ENCODE measurements at places on chromosomes 7 and 10.

DNA sequence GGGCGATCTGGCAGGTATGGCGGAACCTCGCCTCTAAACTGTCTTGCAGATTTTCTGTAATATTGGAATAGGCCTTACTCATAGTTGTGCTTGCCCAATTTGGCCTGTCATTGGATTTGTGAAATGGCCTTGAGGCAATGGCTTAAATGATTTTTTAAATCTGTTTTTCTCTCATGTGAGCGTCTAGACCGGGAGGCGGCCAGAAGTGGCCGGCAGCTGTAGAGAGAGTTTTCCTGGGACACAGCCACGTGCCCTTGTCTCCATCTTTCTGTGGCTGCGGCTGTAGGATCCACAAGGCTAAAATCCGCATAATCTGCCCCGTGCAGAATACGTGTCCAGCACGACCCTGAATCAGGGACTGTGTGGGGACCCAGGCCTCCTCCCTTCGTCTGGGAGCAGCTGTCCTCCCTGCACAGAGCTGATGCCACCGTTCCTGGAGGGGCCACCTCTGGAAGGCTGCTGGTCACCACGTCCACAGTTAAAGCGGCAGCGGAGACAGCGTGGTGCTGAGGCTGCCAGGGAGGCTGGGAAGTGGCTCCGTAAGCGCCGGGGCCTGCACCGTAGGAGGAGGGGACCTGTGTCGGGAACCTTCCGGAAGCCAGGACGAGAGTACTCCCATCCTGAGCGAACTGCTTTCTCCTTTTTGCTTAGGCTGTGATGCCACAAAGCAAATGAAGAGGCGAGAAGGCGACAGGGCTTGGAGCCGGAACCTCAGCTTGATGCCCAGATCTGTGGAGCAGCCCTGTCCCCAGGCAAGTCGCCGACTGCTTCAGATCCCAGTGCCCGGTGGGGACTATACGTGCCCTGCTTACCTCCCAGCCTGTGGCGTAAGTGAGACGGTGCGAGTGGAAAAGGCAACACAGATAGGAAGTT lies 99.8 kb downstream of the DYNC2I1 start:
- no peak for DNase-seq

DNA sequence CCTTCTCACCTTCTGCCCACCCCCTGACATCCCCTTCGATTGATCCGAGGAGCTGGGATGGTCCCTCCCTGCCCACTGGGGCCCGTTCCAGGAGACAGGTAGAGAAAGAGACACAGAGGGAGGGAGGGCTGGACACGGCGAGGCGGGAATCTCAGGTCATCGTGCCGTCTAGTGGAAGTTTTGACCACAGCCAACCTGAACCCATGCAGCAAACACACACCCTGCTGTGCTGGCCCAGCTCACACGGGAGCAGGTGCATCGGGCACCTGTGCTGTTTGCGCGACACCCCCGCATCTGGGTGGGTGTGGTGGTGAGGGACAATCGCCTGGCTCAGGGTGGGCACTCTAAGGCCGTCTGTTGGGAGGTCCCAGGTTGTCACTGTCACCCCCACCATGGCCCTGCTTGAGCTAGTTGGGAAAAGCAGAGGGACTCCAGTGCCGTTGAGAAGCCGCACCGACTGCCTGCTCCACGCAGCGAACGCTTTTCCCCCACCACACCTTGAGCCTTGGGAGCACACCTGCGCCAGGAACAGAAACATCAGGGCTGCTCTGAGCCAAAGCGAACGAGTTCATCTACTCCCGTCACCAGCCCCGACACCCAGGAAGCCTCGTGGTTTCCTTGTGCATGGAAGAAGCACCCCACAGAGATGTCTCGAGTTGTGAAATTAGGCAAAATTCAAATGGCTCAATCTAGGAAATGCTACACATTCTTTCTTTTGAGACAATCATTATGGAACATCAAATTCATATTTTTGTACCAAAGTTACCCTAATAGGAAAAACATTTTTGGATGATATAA lies 285.8 kb downstream of the DNAJB6 start:
- no peak for DNase-seq

GRCh38 chr7:132386201-132386681 lies 190.0 kb downstream of the PLXNA4 start:
- no peak for DNase-seq

- no peak for DNase-seq
Observed at GRCh38 chr7:115221456-115221855, 299.6 kb downstream of the MDFIC start.

GRCh38 chr10:95406651-95407280 lies 116.0 kb upstream of the PDLIM1 start:
- DNase-seq = no peak

DNA sequence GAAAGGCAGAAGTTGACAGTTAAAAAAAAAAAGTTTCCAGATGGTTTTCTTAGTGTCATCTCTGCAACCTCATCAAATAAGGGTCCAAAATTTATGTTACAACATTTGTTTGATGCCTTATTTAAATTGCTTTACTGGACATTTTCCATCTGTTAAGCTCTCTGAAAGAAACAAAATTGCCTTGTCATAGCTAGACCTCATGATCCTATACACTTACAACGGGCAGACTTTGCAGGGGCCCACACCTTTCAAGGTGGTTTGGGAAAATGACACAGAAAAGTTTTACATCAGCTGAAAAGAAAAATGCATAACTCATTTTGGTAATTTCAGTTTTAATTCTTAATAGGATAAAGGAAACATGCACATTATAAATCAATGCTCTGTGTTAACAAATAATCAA lies 1.4 kb upstream of the TES start:
- no peak for DNase-seq

GRCh38 chr7:150964593-150965111 lies 13.5 kb downstream of the KCNH2 start:
- DNase-seq = no peak

GRCh38 chr10:97731346-97732051 lies 5.4 kb upstream of the ZFYVE27 start:
- peak; percentile 57 for DNase-seq

GRCh38 chr10:120646738-120647456 lies 189.9 kb downstream of the PLPP4 start:
- no peak for DNase-seq

DNA sequence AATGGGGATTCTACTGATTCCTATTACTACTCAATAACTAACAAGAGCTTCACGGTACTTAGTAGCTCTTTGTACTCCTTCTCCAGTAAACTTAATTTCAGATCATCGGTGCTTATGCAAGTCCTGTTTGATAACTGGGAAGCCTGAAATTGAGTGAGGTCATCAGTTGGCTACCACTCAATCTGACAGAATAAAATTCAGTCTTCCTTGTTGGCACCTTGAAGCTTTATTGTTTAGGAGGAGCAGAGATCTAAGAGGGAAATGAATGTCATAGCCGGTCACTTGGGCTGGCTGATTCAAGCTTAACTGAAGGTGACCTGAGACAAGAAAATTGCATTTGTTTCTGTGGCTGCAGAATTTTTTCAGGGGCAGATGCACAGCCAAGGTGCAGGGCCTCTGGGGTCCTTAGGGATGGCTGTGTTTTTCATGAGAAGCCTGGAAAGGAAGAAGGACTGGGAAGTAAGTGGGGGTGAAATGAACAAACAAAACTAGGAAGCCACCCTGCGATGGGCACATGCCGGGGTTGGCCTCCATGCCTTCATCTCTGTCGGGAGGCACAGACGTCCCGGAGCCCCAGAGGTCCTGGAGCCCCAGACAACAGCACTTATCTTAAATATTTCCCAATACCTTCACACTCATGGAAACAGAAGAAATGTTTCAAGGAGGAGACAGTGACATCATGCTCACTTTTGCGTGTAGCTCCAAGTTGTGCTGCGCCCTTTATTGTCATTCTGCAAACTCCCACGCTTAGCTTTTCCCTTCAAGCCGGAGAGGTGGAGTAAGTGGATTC lies 85.0 kb upstream of the KIF5B start:
- no peak for DNase-seq

DNA sequence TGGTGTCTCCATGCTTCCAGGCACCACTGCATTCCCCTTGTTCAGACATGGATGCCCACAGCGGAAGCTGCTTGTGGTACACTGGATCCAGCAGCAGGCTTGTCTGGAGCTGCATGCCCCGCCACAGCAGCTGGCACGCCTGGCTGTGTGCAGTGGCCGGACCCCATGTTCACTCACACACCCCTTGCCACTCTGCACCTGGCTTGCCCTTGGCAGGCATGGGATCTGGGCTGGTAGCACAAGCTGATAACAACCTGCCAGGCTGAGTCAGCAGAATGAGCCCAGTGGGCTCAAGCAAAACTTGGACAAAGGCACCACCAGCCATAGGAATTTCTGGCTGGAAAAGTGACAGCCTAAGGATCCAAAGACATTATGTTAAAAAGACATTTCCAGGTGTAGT lies 91.8 kb upstream of the TMEM168 start:
- no peak for DNase-seq

GRCh38 chr7:52842202-52842900 lies 193.1 kb upstream of the POM121L12 start:
- no peak for DNase-seq

- no peak for DNase-seq
Observed at GRCh38 chr7:24157666-24158065, 126.3 kb upstream of the NPY start.

DNA sequence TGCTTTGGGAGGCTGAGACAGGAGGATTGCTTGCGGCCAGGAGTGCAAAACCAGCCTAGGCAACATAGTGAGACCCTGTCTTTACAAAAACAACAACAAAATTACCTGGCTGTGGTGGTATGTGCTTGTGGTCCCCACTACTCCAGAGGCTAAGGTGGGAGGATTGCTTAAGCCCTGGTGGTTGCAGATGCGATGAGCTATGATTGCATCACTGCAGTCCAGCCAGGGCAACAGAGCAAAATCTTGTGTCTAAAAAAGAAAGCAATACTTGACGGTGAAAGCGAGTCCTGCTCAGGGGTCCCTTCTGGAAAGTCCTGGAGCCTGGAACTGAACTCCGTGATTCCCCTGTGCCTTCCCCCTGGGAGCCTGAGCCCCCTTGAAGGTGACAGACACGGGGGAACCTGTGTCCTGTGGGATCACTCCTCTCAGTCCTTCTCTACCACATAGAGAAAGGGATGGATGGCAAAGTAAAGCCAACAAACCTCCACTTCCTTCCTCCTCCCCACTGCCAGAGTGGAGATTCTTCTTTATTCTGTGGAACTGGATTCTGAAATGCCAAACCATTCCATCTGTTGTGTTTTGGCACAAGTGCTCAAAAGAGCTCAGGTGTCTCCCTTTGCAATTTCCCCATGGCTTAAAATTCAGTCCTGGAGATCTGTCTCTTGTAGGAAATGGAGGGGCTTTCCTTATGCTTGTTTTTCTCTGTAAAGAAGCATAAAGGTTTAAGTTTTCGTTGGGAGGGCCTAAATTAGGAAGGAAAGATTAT lies 50.6 kb downstream of the KIAA1217 start:
- no peak for DNase-seq

- DNase-seq = no peak
Observed at GRCh38 chr10:116748041-116748440, 5.7 kb upstream of the HSPA12A start.

- DNase-seq = no peak
Observed at GRCh38 chr10:91194497-91195179, 25.8 kb upstream of the PCGF5 start.

DNA sequence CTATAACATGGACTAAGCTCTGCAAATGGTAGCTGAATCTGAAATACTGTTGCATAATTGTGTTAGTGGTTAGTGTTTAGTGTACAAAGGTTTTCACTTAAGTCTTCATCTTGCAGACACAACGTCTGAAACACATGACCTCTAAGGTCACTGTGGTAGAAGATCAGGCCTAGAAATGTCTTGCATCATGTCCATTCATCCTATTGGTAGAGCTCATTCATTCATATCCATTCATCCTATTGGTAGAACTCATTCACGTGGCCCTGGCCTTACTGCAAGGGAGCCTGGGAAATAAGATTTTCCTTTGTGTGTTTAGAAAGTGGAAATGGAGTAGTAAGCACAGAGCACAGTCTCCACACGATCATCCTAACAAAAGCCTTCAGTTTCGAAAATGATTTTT lies 485.8 kb downstream of the PLXNA4 start:
- DNase-seq = no peak

- no peak for DNase-seq
Observed at GRCh38 chr7:76368190-76368589, 9.4 kb upstream of the YWHAG start.

GRCh38 chr7:107746006-107746405 lies 2.1 kb downstream of the CBLL1 start:
- DNase-seq = no peak

GRCh38 chr10:5812283-5813090 lies 747 bp downstream of the GDI2 start:
- DNase-seq = no peak

GRCh38 chr7:953547-954327 lies 743 bp downstream of the ADAP1 start:
- no peak for DNase-seq

DNA sequence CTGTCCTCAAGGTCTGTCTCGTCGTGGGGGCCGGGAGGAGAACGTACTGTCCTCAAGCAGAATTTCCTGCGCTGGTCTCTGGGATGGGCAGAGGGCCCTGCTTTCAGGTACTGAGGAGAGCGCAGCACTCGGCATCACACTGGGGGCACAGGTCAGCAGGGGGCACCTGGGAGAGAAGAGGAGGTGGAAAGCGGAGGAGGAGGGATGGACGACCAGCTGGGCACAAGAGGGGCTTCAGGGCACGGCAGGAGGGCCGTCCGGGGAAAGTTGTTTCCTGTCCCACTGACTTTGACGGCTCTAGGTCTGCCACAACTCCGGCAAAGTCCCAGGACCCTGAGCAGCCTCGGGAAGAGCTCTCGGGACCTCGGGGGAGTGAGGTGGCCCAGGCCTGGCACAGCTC lies 536.9 kb downstream of the DNAJB6 start:
- DNase-seq = no peak

GRCh38 chr7:131455001-131455400 lies 101.4 kb downstream of the PODXL start:
- no peak for DNase-seq

- DNase-seq = no peak
Observed at GRCh38 chr7:23955145-23955544, 245.1 kb downstream of the STK31 start.

DNA sequence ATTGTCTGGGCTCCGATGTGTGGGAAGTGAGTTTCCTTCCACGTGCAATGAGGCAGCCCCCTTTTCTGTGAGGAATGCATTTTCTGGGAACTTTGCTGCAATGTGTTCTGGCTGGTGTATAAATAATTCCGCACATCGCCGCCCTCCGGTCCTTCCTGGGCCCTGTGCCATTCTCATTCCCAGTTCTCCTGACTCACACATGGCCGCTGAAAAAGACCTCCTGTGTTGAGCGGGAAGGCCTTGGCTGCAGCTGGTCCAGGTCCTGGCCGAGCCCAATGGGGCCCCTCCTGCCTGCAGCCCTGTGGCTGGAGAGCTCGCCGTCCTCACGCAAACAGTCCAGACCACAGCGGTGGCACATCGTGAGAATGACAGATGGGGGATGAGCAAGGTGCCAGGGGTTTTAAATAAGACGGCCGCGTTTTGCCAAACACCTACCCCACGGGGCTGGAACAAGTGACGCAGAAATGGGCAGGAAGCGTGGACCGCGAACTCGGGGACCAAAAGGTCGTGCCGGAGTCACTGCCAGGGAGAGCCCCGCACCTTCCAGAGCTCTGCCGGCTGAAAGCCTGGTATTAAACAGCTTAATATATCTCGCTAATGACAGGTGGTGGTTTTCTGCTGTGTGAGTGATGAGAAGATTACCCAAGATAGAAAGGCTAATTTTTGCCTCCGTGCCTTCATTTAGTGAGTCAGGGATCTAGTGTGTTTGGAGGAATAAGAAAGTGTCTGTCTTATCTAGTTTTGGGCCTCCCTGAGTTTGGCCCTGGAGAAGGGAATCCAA lies 37.0 kb downstream of the FAM20C start:
- DNase-seq = no peak

- DNase-seq = no peak
Observed at GRCh38 chr10:3803295-3803926, 18.4 kb upstream of the KLF6 start.
